Astrocyte (in vitro differentiated cells and primary cell): ENCODE measurements at places on chromosomes 16 and 17. TPM values are rescaled to one million over a fixed set of nuclear protein-coding genes. Genes with fewer than 3 reads are reported as not detected.

DNA sequence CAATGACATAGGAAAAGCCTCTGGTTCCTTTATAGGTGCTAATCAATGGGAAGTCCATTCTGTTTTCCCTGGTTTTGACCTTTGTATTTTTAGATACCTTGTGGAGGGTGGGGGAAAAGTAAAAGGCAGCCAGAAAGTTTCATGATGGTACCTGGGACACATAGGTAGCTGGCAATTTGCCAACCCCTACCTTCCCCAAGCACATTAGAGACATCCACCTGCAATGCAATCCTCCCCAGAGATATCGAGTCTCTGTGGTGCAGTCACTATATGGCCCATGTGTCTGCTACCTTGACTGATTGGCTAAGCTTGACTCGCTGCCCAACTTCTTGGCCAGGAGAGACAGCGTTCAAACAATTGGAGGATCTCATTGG is 86.4 kb downstream of the IRX3 start:
- DNase-seq, result no peak

GRCh38 chr16:64206862-64207261 is 915.0 kb downstream of the CDH11 start:
- peak; percentile 5 for DNase-seq

- DNase-seq, result peak; percentile 18
These were observed 475.0 kb downstream of the HS3ST3B1 start for GRCh38 chr17:14775731-14776492.

GRCh38 chr16:25606069-25606468 is 85.7 kb upstream of the HS3ST4 start:
- DNase-seq, result no peak

The HSD17B1 gene
- total RNA-seq, result 1.5 and 1.7 TPM in 2 replicates

The METTL22 gene
- 33.0 and 37.7 TPM in 2 replicates for total RNA-seq

The TNS4 gene
- not detected in 2 replicates for total RNA-seq

- DNase-seq, result no peak
These were observed 13.9 kb downstream of the CDH5 start for GRCh38 chr16:66380421-66380820.

DNA sequence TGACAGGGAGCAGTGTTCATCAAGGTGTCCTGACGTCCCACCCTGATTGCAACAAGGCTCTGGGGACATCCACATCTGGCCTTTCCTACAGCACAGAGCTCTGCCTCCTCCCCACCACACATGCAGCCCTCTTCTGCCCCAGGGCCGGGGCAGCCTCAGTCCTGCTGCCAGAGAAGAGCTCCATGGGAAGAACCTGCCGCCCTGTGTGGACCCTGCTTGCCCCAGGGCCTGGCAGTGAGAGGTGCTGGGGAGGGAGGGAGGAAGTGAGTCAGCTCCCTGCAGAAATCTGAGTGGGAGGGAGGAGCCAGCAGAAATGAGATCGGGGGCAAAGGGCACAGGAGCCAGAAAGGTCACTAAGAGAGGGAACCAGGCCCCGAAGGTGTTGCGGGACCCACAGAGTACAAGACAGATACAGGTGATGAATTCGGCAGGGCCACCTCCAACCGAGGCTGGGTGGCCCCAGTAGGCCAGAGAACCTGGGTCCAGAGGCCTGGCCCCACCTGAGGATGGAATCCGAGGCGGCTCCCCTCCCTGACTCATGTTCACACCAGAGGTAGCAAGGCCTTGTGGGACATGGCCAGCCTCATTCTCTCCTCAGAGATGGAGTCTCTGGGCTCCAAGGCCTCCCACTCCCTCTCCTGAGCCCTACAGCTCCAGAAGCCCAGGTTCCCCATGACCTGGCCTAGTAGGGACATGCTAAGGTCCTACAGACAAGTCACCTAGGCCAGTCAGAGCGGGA is 24.8 kb downstream of the MYO18A start:
- no peak for DNase-seq

DNA sequence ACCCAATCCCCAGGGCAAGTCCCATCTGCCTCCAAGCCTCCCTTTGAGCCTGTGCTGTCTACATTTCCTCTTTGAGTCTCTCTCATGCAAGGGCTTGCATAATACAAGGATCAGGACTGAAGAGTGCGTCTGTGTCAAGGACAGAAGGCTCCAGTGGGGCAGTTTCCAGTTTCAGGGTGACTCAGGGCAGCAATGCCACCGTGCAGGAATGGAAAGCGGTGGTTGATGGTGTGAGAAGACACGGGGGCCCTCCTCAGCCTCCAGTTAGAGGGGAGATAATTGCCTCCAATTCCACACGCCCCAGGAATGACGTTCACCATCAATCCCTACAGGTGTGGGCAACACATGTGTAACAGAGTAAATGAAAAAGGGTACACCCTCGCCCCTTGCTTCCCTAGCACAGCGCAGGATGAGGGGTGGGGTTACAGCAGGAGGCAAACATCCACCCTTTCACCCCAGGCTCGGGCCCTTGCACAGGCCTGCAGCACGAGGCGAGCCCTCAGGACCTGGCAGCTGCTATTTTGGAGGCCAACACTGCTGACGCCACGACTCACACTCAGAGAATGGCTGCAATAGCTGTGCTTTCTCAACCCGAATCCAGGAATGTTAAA is 24.8 kb upstream of the SLC25A19 start:
- DNase-seq, result no peak

DNA sequence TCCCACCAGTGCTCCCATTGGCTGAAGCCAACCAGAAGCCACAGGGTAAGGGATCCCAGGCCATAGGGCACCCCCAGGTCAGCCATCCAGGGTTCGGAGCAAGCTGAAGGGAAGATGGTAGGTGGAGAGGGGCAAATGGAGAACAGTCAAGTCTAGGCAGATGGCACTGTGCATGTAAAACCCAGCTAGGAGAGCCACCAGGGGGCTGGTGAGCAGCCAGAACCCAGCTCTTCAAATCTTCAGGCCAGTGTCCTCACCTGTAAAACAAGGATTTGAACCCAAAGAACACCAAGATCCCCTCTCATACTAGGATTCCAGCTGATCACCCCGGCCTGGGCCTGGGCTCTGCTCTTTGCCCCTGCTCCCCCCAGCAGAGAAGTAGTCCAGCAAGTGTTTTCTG is 43.5 kb downstream of the GINS3 start:
- DNase-seq, result no peak

GRCh38 chr16:69451166-69451565 is 26.7 kb downstream of the CYB5B start:
- DNase-seq, result peak; percentile 13

- DNase-seq, result no peak
These were observed 59.8 kb downstream of the PGS1 start for GRCh38 chr17:78438271-78438691.

DNA sequence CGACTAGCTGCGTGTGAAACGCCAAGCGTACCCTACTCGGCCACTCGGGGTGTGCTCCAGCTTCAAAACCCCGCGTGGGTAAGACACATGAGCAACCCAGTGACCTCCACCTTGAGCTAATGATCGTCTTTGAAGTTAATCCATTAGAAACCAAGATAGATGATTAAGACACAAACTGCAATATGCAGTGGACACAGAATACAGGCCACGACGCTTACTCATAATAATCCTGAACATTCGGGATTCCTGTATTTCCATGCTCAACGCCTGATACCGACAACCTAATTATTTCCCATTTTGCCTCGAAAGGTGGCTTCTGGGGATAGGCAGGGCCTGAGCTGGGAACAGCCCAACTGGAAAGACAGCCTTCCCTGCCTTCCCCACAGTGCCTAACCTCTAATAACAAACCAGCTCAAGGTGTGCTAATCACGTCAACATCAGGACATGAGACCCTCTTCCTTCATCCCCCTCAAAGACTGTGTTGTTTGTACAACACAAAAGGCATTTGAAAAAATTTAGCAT is 504 bp upstream of the COPRS start:
- no peak for DNase-seq

DNA sequence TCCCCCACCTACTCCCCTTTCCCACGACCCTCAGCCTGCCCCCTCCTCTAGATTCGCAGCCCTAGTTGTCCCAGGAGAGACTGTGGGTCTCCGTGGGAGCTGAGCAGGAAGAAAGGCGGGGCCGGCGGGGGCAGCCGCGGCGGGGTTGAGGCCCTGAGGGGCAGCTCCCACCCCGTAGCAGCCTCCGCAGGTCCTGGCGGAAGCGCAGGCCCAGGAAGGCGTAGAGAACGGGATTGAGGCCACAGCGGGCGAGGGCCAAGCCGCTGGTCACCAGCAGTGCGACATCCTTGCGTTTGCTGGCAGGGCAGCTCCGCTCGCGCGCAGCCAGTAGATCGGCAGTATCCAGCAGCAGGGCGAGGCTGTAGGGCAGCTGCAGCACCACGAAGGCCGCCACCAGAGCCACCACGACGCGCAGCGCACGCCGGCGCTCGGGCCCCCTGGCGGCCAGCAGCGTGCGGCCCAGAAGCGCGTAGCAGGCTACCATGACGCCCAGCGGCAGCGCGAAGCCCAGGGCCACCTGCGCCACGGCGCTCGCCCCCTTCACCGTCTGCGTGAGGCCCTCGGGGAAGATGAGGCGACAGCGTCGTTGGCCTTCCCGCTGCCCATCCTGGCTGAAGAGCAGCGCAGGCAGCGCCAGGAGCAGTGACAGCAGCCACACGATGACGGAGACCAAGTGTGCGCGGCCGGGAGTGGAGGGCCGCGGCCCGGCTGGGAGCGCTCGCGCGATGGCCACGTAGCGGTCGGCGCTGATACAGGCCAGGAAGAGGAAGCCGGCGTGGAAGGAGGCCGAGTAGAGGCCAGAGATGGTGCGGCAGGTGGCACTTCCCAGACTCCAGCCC is 1.9 kb downstream of the CCR10 start:
- peak; percentile 65 for DNase-seq

DNA sequence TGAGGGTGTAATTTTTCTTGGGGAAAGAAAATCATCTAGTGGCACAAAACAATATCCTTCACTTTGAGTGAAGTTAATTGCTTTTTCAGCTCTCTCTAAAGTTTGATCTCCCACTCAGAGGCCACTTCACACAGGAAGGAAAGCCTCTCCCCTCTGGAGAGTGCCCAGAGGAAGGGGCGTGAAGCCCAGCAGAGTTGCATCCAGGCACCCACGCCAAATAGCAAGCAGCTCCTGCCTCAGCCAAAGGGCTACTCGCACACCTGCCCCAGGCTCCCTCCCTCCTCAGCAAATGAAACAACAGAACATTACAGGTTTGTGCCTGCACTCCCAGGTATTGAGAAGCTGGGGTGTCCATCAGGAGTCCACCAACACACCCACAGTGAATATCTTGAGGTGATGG is 183.0 kb upstream of the RPL38 start:
- DNase-seq, result no peak

The UBE2I gene
- total RNA-seq, result 135 and 143 TPM in 2 replicates

The ZSCAN10 gene
- 0.22 and 0.25 TPM in 2 replicates for total RNA-seq

GRCh38 chr17:61495161-61495857 is 43.1 kb downstream of the TBX4 start:
- DNase-seq, result peak; percentile 33

GRCh38 chr17:4004517-4005295 is 40.5 kb upstream of the ATP2A3 start:
- no peak for DNase-seq

DNA sequence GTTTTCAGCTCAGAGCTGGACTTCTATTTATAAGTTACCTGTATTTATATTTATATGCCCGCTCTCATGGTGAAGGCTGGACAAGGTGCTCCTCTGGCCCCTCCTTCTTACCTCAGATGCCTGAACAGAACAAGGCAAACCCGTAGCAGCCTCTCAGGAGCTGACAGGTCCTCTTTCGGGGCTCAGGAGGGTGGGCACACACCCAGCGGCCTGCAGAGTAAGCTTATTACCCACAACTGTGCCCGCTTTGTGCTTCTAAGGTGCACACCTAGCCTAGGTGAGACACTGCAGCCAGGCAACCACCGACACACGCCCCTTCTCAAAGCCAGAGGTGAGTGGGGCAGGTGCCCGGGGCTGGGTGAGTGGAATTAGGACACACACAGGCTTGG is 5.3 kb downstream of the NKIRAS2 start:
- DNase-seq, result no peak

The CARD14 gene
- total RNA-seq, result 0.29 TPM in 1 of 2 replicates, not detected in the other

DNA sequence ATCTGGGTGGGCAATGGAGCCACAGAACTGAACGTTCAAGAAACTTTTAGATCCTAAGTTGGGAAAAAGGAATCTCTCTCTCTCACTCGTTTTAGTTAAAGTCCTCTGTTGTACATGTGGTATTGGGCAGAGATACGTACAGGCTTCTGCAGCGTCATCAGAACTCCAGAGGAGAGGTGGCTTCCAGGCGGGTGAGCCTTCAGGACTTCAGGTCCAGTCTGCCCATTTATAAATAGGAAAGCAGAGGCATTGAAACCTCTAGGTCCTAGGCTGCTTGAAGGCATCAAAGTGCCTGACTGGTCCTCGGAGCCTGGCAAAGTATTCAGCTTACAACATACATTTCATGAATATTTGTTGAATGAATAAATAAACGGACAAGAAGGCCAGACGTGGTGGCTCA is 8.1 kb upstream of the TNFRSF13B start:
- DNase-seq, result no peak

DNA sequence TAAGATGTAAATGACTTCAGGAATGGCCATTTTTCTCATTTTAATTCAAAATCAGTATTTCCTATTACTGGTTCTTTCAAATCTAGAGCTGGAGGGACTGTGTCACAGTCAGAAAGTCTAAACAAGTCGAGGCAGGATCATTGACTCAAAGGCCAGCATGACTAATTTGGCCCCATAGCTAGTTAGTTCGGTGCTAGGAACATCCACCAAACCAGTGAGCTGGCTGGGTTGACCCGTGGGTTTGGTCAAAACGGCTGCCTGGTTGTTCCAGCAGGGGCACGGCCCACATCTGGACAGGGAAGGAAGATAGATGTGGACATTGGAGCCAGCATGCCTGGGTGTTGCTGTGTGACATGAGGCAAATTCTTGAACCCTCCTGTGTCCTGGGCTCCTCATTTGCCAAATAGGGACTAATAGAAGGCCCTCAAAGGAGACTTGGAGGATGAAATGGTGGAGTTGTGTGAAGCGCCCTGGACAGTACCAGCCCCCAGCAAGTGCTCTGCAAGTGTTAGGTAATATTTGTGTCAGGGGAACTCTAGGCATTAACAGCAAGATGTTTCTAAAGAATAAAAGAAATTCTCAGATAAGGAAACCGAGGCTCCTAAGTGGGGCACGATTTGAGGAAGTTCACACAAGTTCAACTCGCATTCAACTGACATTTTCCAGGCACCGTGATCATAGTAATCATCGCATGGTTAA is 46.2 kb downstream of the MEOX1 start:
- no peak for DNase-seq

The CD19 gene
- total RNA-seq, result not detected in 2 replicates

- DNase-seq, result no peak
These were observed 1691.4 kb downstream of the TP53TG3F start for GRCh38 chr16:35150805-35151312.

DNA sequence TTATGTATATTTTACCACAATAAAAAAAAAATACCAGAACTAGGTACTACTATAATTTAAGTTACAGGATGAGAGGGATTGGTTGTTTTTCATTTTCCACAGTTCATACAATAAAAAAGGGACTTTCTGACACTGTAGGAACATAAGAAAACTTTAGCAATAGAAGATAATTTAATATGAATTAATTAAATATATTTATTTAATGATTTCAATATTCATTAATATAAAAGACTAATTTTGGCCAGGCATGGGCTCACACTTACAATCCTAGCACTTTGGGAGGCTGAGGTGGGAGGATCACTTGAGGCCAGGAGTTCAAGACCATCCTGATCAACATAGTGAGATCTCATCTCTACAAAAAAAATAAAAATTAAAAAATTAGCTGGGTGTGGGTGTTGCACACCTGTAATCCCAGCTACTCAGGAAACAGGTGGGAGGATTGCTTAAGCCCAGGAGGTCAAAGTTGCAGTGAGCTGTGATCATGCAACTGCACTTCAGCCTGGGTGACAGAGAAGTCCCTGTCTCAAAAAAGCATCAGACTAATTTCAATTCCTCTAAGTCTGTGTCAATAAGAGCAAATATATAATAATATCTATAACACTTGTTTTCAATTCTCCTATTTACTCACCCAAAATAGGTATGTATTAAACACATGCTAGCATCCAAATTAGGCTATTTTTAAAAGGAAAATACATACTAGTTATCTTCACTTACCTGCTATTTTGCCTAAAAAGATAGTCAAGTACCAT is 79.6 kb downstream of the BRIP1 start:
- DNase-seq, result no peak
